GM13976 (cell line): ENCODE measurements at places on chromosomes 2 and 18.

- no peak for DNase-seq
Observed at GRCh38 chr18:74370115-74370514, 54.5 kb downstream of the C18orf63 start.

GRCh38 chr2:88857274-88857741 is 165.8 kb downstream of the RPIA start:
- no peak for DNase-seq

DNA sequence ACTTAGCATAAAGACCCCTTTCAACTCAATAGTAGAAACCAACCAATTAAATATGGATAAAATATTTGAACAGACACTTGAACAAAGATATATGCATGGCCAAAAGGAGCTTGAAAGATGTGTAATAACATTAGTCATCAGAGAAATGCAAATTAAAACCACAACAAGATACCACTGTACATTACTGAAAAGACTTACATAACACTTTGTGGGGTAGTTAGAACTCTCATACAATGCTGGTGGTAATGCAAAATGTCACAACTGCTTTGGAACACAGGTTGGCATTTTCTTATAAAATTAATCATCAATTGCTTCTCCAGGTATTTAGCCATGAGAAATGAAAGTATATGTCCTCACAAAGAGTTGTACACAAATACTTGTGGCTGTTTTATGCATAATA is 60.7 kb downstream of the TTC27 start:
- no peak for DNase-seq

- DNase-seq, result no peak
Observed at GRCh38 chr2:54404270-54404669, 51.9 kb upstream of the SPTBN1 start.

DNA sequence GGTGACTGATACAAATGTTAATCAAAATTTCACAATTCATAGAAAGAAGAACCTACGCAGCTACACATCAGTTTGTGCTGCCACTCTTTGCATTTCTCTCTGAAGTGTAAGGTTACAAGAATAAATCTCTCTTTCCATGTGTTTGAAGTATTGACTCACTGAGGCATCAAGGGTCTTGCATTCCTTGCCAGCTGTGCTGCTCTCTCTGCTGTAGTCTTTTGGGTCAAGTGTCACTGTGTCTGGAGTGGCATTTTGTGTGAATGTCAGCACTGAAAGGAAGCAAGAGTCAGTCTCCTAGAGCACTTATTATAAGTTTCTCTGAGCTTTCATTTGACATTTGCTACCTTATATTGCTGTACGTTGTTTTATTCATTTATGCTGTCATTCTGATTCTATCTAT is 1696.1 kb upstream of the LRRTM1 start:
- no peak for DNase-seq

DNA sequence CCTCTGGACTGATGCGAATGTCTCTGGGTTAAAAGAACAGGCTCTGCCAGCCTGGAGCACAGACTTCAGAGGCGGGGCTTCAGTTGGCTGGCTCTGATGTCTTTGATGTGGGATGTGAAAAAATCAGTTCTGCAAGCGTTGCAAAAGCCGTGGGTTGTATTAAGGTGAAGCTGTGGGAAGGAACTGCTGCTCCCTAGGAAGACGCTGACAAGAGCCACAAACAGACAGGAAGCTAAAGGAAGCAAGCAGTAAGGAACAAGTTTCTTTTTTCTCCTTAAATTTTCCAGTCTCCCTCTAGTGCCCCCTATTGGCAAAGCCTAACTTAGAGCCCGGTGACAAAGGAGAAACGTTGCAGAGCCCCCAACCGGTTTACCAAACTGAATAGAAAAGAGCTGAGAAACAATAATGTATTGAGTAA is 239.0 kb downstream of the CCDC178 start:
- no peak for DNase-seq

GRCh38 chr2:137050949-137051348 is 285.6 kb downstream of the THSD7B start:
- no peak for DNase-seq

GRCh38 chr2:194135463-194135862 is 1521.6 kb upstream of the SLC39A10 start:
- DNase-seq, result no peak

DNA sequence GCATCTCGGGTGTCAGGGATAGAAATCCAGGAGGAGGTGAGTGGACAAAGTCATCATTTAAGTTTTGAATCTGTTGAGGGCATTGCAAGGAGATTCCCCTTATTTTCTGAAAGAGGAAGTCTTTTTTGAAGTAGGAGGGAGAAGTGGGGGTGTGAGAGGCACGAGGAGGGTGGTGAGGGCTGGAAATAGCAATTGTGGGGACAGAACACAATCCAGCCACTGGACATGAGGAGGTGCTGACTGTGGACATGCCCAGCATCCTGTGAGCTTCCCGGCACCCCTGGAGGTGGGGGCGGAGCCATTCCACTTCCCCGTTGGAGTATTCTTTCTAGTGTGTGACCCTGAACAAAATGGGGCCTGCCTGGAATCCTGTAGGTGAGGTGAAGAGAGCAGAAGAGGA is 310.7 kb upstream of the EPAS1 start:
- no peak for DNase-seq

DNA sequence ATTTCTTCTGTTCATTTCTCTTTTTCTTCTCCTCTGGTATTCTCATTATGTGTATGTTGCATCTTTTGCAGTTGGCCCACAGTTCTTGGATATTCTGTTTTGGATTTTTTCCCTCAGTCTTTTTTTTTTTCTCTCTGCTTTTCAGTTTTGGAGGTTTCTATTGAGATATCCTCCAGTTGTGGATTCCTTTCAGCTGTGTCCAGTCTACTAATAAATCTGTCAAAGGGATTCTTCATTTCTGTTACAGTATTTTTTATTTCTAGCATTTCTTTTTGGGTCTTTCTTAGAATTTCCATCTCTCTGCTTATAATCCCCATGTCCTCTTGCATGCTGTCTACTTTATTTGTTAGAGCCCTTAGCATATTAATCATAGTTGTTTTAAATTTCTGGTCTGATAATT is 6.3 kb upstream of the MEP1B start:
- DNase-seq, result no peak

DNA sequence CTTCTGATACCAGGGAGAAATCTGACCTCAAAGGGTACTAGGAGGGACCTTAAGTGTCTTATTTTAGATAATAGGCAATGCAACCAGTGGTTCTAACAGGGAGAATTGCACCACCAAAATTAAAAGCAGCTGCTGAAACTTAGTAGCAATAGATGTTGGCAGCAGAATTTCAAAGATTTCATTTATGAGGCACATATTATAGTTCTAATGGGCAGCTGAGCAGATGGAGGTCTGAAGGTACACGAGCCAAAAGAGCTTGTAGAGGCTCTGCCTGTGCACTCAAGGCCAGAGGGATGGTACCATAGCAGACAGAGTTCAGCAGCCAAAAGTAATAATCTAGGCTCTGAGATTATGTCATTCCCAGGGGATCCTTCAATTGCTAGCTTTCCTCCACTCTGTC is 87.3 kb upstream of the NCKAP5 start:
- DNase-seq, result no peak

- DNase-seq, result peak; percentile 33
Observed at GRCh38 chr2:196170213-196170605, 1.2 kb downstream of the STK17B start.

DNA sequence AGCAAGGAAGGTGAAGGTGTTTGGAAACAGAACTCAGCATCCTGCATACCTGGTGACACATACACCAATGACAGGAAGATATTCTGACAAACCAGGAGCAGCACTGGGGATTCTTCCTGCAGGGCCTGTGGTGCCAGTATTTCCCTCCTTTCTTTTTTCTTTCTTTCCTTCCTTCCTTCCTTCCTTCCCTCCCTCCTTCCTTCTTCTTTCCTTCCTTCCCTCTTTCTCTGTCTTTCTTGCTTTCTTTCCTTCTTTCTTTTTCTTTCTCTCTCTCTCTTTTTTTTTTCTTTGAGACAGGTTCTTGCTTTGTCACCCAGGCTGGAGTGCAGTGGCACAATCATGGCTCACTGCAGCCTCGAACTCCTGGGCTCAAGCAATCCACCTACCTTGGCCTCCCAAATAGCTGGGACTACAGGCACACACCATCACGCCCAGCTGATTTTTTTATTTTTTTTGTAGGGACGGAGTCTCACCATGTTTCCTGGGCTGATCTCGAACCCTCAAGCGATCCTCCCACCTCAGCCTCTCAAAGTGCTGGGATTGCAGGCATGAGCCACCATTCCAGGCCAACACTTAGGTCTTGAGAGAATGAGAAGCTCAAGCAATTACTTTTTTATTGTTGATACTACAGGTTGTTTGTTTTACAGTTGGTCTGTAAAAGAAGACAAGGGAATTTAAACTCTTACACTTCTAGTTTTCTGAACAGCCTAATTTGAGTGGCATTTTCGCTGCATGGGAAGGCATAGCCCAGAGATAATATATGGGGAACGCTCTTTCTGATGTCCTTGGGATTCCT is 54.7 kb upstream of the GATA6 start:
- DNase-seq, result no peak

DNA sequence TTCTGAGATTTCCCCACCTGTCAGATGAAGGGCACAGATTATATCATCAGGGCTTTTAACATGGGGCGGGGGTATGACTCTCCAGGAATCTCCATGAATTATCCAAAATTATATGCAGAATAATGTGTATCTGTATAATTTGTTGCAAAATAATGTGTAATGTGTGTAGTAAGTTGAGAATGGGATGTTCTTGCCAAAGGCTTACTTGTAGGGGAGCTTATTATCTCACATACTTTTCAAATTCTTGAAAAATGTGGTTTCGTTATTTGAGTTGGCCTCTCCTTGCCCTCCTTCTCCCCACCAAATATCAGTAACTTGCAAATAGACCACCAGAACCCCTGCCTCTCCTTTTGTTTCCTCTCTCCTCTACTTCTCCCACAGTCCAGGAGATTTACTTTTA is 35.6 kb downstream of the UBR3 start:
- DNase-seq, result no peak

- DNase-seq, result no peak
Observed at GRCh38 chr18:61829108-61829507, 63.7 kb downstream of the RNF152 start.

GRCh38 chr2:99660616-99661406 is 171.0 kb upstream of the REV1 start:
- DNase-seq, result no peak

DNA sequence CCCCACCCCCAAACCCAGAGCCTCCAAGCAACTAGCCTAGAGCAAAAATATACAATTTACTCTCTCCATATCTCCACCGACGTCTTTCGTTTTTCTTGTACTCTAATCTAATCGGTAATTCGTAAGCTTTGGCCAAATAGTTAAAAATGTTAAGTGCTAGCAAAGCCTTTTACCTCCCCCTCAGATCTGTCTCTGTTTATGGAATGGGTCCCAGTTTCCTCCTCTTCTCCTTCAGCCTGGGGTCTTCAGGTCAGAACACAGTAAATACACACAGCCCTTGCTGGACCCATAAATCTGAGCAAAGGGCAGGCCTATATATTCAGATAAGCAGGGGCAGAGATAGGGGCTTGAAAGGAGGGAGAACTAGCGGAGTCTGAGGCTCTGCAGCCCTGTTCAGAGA is 267.4 kb downstream of the MEIS1 start:
- no peak for DNase-seq

- DNase-seq, result no peak
Observed at GRCh38 chr2:44181648-44182047, 13.0 kb downstream of the PPM1B start.

GRCh38 chr2:69993708-69994107 is 32.3 kb upstream of the ASPRV1 start:
- no peak for DNase-seq

DNA sequence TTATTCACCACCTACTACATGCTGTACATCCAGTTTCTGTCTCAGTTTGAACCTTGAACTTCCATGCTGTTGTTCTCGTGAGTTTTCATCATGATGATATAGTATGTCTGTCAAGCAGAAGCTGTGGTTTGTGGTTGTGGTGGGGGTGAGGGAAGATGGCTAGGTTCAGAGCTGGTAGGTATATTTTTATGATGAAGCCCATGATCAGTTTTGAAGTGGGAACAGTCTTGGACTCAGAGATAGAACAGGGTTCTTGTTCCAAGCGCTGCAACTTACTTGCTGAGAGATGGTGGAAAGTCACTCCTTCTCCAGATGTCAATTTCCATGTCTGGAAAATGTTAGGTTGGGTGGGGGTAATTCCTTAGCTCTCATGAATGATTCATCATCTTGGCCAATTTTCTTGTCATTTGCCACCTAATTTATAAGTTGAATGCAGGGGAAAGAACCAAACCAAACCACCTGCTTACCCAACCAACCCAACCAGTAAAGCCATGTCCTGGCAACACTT is 21.6 kb downstream of the PMAIP1 start:
- DNase-seq, result no peak

GRCh38 chr2:71358931-71359671 is 27.5 kb downstream of the ZNF638 start:
- no peak for DNase-seq

- DNase-seq, result no peak
Observed at GRCh38 chr18:50578030-50578429, 18.1 kb downstream of the MAPK4 start.
